ENCODE measurements at places on chromosomes 13 and 19. TPM values are rescaled to one million over a fixed set of nuclear protein-coding genes. Genes with fewer than 3 reads are reported as not detected.

DNA sequence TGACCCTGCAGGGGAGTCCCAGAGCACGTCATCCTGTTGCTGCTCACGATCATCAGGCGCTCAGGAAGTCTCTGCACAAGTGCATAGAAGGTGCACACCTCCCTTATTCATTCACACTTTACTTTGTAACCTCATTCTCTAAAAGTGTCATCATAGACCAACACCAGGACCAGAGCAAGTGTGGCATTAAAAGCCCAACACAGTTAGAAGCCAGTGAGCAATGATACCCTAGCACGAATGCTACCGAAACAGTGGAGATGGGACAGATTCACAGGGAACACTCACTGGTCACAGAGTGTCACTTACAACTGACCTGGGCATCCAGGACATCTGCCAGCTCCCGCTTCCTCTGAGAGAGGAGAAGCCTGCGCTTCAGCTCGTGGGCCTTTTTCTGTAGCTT lies 17.0 kb downstream of the HAUS8 start:
- no peak overlapping the region for H3K27ac ChIP-seq
- H3K4me3 ChIP-seq, result no peak overlapping the region
- H3K4me1 ChIP-seq, result no peaks in the 10 kb centered on the region
- no peaks in the 10 kb centered on the region for H3K27me3 ChIP-seq
- no peak for DNase-seq
- no peaks in the 10 kb centered on the region for H3K36me3 ChIP-seq

ZNF878 gene
- total RNA-seq, result 0.50 TPM

DNA sequence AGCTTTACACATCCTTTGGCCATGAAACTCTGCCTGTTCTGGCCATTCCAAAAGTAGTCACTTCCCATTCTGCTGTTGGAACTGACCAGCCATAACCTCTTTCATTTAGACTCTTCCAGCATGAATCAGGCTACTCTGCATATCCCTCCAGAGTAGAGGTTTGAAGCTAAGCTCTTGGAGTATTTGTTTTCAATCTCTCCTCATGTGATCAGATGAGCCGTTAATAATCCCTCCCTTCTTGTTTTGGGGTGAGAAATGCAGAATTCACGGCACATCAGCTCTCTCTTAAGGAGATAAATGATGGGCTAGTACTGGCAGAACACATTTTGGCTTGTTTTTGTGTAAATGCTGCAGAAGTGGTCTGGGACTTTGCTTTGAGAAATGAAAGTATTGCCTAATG lies 519.9 kb downstream of the PCDH17 start:
- no peaks in the 10 kb centered on the region for H3K4me1 ChIP-seq
- no peak for DNase-seq
- H3K27me3 ChIP-seq, result no peaks in the 10 kb centered on the region
- H3K27ac ChIP-seq, result no peak overlapping the region
- no peak overlapping the region for H3K4me3 ChIP-seq

- H3K36me3 ChIP-seq, result no peaks in the 10 kb centered on the region
- H3K27me3 ChIP-seq, result no peaks in the 10 kb centered on the region
- H3K4me1 ChIP-seq, result no peaks in the 10 kb centered on the region
- DNase-seq, result peak; percentile 36
These were observed 343.6 kb downstream of the FGF9 start for GRCh38 chr13:22014469-22014868.

GRCh38 chr13:55307909-55308308 lies 1832.8 kb upstream of the PRR20A start:
- H3K27me3 ChIP-seq, result no peaks in the 10 kb centered on the region
- H3K4me1 ChIP-seq, result no peaks in the 10 kb centered on the region
- H3K36me3 ChIP-seq, result no peaks in the 10 kb centered on the region
- DNase-seq, result no peak
- H3K4me3 ChIP-seq, result no peak overlapping the region

DNA sequence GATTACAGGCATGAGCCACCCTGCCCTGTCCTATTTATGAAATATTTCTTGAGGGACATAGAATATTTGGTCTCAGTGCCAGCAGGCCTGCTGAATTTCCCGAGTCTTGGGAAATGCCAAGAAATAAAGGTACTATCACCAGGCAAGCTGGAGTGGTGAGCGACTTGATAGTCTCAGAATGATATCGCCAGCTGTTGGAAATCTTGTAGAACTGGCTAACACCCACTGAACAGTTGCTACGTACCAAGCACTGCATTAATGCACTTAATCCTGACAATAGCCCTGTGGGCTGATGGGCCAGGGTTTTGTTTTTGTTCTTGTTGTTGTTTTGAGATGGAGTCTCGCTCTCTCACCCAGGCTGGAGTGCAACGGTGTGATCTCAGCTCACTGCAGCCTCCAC lies 42.2 kb upstream of the MRI1 start:
- H3K36me3 ChIP-seq, result no peaks in the 10 kb centered on the region
- no peak overlapping the region for H3K4me3 ChIP-seq
- no peaks in the 10 kb centered on the region for H3K4me1 ChIP-seq
- no peaks in the 10 kb centered on the region for H3K27me3 ChIP-seq
- no peak overlapping the region for H3K27ac ChIP-seq

GRCh38 chr19:1979017-1979416 lies 36.5 kb downstream of the BTBD2 start:
- no peak for DNase-seq
- no peaks in the 10 kb centered on the region for H3K36me3 ChIP-seq
- H3K4me3 ChIP-seq, result no peak overlapping the region
- no peaks in the 10 kb centered on the region for H3K4me1 ChIP-seq
- H3K27me3 ChIP-seq, result no peaks in the 10 kb centered on the region

DNA sequence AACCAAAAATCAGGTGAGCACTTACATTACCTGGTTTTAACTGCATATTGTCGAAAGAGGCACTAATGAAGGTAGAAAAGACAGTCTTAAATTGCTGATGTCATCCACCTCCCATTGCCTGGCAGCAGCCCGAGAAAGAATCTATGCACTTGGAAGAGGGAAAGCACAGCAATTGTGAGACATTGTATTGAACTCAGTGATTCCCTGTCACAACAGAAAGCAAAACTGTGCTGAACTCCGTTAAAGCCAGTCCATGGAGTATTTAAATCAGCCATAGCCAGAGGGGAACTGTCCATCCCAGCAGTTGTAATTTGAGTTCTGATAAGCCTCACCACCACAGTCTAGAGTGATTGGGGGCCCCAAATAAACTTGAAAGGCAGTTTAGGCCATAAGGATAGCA lies 466.6 kb upstream of the PCDH9 start:
- H3K36me3 ChIP-seq, result no peaks in the 10 kb centered on the region
- H3K4me3 ChIP-seq, result no peak overlapping the region
- H3K4me1 ChIP-seq, result no peaks in the 10 kb centered on the region
- H3K27ac ChIP-seq, result no peak overlapping the region
- no peaks in the 10 kb centered on the region for H3K27me3 ChIP-seq

GRCh38 chr13:40192452-40192851 lies 474.0 kb downstream of the FOXO1 start:
- H3K4me3 ChIP-seq, result no peak overlapping the region
- peak overlapping the region; percentile 53 for H3K27ac ChIP-seq
- H3K4me1 ChIP-seq, result peaks cover 6% of the 10 kb centered on the region

CLEC4M gene
- total RNA-seq, result 7.8 TPM

Measured in adrenal gland (tissue), 19 donors.